Stimulated activated CD4-positive, alpha-beta T cell treated with anti-CD3 and anti-CD28 coated beads, Interleukin-1b, Interleukin-23, amount 100 ng/mL, for 1 hour (primary cell): ENCODE measurements at places on chromosomes 11 and 22.

DNA sequence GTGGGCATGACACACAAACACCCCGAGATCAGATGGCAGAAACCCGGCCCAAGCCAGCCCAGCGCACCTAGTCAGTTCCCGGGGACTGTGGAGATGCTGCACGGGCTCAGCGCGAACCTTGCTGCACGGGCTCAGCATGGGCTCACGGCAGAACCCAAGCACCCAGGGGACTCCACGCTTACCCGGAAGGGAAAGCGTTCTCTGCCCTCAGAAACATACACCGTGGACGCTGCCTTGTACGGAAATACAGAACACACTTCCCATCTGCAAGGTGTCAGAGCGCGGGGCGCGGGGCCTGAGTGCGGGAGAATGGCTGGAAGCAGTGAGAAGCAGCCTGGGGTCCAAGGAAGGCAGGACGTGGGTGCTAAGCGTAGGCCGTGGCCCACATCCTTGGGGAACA is 319.9 kb downstream of the NTM start:
- DNase-seq: no peak

- no peak for DNase-seq
Measured at GRCh38 chr11:1943576-1943975, 3.6 kb upstream of the MRPL23 start.

DNA sequence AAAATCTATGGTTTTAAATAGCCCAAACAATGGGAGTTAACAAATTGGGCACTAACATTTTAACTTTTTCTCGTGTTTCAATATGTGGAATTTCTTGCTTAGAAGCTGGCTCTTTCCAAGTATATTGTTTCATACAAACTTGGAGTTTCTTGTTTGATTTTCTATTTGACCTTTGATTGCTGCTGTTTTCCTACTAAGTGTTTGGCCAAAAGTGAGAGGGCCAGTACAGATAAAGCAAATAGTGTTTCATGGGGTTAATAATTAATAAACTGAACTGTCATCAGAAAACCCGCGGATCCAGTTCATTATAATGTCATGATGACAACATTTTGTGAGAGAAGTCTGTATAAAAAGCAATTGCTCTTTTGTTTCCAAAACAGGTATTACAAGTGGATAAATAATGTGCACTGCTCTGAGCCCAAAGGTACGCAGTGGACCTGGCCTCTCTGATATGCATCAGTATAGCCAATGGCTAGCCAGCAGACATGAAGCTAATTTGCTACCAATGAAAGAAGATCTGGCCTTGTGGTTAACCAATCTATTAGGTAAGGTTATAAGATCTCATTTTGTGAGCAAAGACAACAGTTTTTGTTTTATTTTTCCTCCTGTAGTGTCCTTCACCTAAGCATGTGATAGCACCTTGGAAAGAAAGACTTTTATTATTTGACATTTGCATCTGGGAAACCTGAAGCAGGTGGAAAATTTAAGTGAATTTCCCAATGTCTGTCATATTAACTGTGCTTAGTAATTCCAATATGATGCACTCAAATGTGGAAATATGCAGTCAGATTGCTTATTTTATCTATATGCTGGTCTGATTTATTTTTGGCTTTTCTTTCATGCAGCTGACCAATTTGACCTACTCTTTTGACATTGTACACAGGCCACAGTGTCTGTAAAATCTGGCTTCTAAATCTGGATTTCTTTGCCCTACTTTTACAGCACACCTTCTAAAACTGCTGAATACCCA is 8.3 kb downstream of the GAS2 start:
- no peak for DNase-seq

GRCh38 chr22:23187871-23188700 is 7.8 kb downstream of the BCR start:
- DNase-seq: no peak

- DNase-seq: no peak
Measured at GRCh38 chr22:44001521-44001920, 22.6 kb upstream of the PARVB start.

DNA sequence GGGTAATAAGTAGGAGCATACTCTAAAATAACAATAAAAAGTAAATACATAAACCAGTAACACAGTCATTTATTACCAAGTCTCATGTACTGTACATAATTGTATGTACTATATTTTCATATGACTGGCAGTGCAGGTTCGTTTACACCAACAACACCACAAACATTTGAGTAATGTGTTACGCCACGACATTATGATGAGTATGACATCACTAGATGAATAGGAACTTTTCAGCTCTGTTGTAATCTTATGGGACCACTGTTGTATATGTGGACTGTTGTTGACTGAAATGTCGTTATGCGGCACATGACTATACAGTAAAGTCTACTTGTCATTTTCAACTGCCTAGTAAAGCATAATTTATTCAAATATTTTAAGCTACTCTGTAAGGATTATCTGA is 18.6 kb downstream of the KIF18A start:
- no peak for DNase-seq

DNA sequence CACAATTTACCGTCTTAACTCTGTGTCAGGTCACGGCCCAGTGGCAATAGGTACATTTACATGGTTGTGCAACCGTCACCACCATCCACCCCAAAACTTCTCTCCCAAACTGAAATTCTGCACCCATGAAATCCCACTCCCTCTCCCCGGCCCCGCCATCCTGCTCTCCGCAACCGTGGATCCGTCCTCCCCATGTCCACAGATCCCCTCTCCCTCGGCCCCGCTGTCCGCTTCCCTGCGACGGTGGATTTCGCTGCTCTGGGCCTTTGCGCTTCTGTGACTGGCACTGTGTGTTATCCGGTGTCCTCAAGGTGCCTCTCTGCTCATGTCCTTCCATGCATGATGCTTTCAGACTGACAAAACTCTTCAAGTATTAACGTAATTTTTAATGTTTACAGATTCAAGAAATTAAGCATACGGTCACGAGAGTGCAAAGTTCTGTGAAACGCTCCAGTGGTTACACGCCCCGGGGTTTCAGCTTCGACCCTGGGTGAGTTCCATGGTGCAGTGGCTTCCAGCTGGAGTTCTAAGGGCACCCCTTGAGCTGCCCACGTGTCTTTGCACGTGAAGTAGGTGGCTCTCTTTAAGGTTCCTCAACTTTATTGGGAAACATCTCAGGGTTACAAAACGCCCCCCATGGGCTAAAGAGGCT is 76.4 kb downstream of the KCNQ1 start:
- no peak for DNase-seq

DNA sequence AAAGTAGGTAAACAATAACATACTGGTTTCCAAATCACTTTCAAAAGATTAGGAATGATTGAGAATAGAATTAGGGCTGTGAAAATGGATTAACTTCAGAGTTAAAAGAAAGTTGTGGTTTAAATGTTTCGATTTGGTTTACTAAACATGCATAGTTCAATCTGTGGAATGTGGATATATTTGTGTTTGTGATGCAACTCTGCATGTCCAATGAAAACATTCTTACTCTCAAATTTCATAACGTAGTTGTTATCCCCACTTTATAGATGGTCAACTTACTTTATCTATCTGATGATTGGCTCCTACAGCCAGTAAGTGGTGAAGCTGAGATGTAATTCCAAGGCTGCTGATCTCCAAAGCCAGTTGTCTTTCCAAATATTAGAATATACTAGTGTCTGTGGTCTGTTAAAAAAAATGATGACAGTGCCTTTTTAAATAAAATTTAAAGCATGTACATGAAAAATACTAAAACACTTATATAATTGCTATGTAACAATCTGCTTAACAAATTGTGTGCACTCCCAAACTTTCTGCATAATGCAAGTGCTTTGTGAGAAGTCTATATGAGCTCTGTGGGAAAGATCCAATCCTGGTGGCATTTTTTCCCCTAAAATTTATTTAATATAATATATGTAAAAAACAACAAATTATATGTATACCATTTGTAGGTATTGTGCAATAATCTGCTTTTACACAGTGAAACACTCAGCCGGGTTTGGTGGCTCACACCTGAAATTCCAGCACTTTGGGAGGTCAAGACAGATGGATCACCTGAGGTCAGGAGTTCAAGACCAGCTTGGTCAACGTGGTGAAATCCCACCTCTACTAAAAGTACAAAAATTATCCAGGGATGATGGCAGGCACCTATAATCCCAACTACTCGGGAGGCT is 9.7 kb upstream of the SIK3 start:
- DNase-seq: no peak

DNA sequence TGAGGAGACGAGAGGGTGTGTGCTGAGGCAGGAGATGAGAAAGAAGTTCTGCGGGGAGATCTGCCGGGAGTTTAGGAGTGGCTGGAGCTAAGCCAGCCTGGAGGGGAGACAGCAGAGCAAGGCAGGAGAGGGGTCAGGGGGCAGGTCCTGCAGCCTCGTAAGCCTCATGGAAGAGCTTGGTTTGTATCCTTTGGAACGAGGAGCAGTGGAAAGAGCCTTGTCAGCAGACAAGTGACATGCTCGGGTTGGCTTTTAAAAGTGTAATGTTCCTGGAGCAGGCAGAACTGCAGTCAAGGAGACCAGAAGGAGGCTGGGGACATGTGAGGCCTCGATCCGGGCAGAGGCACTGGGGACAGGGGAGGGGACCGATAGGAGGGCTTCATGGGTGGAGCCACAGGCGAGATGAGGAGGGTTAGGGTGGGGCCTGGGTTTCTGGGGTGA is 21.4 kb upstream of the TUB start:
- DNase-seq: no peak

GRCh38 chr11:86291466-86292262 is 10.4 kb upstream of the HIKESHI start:
- DNase-seq: peak; percentile 7

- no peak for DNase-seq
Measured at GRCh38 chr11:118318581-118319336, 14.2 kb downstream of the CD3E start.

GRCh38 chr22:29661336-29661735 is 57.9 kb downstream of the NF2 start:
- no peak for DNase-seq

GRCh38 chr11:127049486-127049885 is 48.9 kb upstream of the KIRREL3 start:
- DNase-seq: no peak

DNA sequence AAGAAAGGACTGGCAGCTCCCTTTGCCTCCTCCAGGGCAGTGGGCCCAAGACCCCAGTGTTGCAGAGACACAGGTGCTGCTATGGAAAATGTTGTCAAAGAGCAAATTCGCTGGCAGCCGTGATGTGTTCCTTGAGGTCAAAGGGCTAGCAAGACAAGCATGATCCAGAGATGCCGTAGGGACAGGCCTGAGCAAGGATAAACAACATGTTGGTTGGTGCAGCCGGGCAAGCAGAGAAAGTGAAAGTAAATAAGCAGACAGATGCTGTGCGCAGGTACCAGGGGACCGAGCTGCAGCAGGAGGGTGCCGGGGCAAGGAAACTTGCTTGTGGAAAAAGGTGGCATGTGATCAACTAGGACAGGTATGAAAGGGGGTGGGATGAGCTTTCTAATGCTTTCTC is 125.5 kb upstream of the NECTIN1 start:
- DNase-seq: no peak

DNA sequence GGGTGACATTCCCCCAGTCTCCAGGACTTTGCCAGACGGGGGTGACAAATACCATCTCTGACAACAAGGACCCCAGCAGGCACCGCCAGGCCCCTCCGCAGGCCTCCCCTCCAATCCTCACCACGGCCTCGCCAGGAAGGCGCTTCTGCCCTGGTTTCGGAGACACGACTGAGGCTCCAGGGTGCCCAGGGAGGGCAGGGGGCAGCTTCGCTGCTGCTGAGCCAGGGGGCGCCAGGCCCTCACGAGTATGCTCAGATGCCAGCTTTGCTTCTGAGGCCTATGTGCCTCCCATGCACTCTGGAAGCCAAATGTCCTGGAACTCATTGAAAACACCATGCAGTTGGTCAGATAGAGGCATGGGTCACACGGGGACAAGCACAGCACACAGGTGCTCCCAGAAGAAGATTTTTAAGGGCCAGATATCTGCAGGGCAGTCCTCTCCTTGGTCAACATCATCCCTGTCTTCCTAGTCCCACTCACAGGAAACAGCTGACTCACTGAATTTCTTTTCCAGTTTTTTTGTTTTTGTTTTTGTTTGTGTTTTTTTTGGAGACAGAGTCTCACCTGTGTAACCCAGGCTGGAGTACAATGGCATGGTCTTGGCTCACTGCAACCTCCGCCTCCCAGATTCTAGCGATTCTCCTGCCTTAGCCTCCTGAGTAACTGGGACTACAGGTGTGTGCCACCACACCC is 19.9 kb downstream of the BID start:
- DNase-seq: no peak

- DNase-seq: no peak
Measured at GRCh38 chr22:27616033-27616432, 185.5 kb downstream of the MN1 start.

DNA sequence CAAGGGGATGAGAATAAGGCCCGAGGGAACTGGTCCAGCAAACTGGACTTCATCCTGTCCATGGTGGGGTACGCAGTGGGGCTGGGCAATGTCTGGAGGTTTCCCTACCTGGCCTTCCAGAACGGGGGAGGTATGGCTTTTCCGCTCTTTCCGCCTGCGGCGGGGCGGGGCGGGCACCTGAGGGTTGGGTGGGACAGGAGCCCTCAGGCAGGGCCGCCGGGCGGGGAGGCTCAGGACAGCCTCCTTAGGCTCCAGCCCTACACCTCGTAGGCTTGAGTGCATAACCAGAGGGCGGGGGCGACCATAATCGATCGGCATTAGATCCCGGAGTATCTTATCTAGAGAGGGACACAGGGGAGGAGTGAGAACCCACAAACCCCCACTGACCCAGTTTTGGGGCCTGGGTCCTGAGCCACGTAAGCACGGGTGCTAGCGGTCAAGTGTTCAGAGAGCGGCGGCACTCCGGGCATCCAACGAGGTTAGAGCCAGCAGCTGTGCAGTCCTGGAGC is 4.9 kb downstream of the SLC6A5 start:
- no peak for DNase-seq

- no peak for DNase-seq
Measured at GRCh38 chr11:122099374-122100036, 16.5 kb downstream of the BLID start.

- DNase-seq: no peak
Measured at GRCh38 chr11:87861030-87861429, 314.2 kb downstream of the RAB38 start.

- no peak for DNase-seq
Measured at GRCh38 chr11:64053699-64054098, 18.0 kb downstream of the FLRT1 start.
